ENCODE measurements at places on chromosomes 7 and 10.

DNA sequence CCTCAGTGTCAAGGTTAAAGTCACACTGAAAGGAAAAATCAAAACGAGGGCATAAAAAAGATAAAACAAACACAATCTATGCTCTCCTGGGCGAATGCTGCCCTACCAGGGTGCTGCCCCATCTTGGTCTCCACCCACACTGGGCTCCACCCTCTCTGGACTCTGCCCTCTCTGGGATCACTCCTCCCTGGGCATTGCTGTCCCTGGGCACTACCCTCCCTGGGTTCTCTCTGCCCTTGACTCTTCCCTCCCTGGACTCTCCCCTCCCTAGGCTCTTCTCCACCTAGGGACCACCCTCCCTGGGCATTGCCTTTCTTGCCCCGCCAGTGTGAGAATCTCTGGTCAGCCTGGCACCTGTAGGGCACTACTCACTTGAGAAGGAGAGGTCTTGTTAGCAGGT lies 8.6 kb downstream of the GDF2 start:
- no peak for DNase-seq

- DNase-seq: no peak
Measured at GRCh38 chr7:20482071-20482470, 133.4 kb upstream of the ABCB5 start.

- DNase-seq: no peak
Measured at GRCh38 chr7:90345595-90346335, 751 bp upstream of the GTPBP10 start.

DNA sequence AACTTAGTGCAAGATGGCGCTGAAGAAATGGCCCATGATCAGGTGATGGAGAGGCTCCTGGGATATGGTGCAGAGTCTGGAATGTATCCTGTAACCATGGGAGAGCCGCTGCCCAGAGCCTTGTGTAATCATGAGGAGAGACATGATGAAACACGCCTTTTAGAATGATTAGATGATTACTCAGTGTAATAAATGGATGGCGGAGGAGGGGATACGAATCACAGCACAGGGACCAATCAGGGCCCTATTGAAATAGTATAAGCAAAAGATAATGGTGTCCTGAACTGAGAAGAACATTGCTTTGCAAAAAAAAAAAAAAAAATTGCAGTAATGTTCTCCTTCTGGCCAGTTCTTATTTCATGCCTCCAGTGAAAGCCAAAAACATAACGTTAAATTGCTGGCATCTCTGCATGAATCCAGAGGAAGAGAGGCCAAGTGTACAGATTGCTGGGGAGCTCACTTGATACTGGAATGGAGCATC lies 668.5 kb upstream of the AUTS2 start:
- DNase-seq: no peak

- DNase-seq: no peak
Measured at GRCh38 chr7:47493976-47494911, 87.7 kb downstream of the TNS3 start.

GRCh38 chr7:84328571-84328970 lies 134.0 kb upstream of the SEMA3A start:
- DNase-seq: no peak
